ENCODE measurements at places on chromosomes 4 and X.

DNA sequence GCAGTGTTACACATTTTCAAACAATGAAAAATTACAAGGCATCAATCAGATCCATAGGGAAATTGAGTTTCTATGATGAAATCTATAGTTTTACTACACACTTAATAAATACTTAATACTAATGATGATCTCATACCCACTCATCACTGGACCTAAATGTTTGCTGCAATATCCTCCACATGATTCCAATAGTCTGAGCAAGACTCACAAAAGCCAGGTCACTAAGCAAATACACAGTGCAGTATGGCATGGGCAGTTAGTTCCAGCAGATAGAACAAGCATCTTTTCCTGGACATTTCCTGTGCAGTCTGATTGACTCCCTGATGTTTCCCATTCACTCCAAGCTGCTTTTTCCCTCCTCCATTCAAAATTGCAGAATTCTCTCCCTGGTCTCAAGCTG, 109.0 kb upstream of the ATOH1 start:
- DNase-seq: no peak

DNA sequence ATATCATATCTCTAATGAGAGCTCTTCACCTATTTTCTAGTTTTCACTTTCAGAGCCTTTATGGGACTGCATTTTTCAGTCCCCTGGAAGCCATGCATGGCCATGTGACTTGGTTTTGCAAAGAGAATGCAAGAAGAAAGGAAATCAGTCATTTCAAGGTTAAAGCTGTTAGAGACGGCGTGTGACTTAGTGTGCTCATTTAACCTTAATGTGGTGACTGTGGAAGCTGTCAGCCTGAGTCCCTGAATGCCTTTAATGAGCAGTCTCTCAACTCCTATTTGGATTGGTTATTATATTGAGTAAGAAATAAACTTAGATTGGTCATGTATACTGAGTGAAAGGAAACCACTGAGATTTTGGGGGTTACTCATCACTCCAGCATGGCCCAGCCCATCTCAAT, 212.7 kb downstream of the KCNIP4 start:
- DNase-seq: no peak

DNA sequence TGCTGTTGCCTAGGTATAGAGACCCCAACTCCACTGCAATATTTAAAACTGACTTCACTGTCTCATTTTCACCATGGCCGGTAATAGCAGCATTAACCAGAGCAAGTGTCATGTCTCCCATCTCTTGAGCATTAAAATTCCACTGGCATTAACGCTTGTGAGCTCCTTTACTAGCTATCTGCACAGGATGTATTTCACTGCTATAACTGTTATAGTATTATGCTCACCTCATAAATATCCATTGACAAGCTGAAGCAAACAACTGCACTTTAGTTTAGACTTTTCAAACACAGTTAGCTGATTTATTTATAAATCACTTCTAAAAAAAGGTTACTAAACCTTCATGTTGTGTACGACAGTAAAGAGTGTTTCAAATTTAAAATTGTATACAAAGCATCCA, 157.8 kb downstream of the ANTXR2 start:
- DNase-seq: no peak

- no peak for DNase-seq
Measured at GRCh38 chr4:101334963-101335572, 12.3 kb downstream of the PPP3CA start.

DNA sequence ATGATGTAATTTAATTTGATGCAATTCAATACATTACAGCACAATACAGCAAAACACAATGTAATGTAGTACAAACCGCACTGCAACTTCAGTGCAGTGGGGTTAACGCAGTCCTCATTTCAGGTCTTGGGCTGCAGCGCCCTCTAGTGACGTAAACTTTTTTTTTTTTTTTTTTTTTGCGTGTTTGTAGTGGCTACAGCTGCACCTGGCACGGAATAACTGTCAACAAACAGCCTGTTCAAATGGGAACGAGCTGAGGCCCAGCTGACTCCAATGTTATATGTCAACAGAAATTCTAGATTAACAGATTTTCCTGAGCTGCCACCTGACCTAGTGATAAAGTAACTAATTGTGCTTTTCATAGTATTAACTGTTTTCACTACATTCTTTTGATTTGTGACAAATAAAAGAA, 33.5 kb upstream of the RASSF6 start:
- DNase-seq: peak; percentile 17

DNA sequence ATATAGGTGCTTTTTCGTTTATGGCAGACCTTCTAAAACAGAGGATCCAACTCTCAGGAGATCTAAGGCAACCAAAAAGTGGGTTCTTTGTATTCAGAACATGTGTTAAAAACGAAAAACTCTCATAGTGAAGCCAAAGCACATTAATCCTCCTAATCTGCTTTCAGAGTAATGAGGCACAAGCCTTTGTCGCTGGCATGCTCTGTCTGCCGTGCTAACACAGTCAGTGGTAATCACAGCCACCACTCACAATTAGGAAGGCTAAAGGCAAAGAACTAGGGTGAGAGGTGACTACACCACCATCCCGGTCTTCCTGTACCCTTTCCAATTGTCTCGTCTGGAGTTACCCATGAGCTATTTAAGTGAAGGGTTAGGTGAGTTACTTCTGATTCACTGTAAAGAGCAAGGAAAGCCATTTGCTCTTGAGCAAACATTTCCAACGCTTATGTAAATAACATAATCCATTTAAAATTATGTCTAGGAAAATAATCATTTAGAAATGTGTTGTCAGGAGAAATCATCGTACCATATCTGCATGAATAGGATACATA, 40.7 kb downstream of the NPY2R start:
- no peak for DNase-seq

DNA sequence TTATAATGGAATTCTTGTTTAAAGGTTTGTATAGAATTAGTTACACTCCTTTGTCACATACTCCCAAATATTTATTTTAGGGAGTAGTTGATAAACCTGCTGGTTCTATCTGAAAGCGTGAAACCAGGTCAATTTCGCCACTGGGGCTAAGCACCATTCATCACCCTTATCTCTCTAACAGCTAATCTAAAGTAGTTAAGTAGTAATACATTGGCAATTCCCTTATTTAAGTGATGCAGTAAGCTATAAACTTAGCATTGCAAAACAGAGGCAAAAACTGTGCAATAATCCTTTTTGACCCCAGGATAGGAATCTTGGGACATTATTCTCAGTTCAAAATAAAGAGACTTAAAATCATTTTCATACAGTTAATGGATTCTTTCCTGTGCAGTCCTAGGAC, 33.7 kb upstream of the PTPN13 start:
- DNase-seq: no peak

DNA sequence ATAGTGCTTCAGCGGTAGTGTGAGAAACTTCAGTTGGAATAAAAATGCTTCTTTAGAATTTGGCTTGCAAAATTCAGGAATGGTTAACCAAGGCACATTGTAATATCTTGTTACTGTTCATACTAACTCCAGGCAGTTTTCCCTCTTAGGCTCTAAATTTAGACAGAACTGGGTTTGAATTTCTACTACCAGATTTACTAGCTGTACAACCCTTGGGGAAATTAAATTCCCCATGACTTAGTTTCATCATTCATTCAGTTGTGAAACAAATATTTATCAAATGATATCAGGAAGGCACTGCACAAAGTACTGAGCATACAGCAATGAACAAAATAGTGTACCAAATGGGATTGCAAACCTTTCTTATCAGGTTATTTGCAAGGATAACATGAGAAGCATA, 135.0 kb upstream of the IL15 start:
- DNase-seq: no peak

DNA sequence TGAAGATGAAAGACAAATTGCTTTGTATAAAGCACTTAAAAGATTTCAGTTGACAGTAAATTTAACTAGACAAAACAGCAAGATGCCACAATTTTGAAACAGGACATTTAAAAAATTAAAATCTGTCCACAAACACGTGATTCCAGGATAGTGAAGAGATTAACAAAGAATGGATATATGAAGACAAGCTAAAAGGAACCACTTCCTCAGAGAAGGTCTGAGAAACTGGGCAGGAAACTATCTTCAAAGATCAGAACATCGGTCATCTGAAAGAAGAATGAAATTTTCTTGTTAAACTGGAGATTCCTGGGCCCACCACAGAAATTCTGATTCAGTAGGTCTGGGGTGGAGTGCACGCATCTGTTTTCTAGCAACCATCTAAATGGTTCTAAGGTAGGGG, 1.4 kb downstream of the RWDD4 start:
- no peak for DNase-seq

GRCh38 chr4:54543088-54543795, 114.5 kb upstream of the KIT start:
- peak; percentile 87 for DNase-seq

DNA sequence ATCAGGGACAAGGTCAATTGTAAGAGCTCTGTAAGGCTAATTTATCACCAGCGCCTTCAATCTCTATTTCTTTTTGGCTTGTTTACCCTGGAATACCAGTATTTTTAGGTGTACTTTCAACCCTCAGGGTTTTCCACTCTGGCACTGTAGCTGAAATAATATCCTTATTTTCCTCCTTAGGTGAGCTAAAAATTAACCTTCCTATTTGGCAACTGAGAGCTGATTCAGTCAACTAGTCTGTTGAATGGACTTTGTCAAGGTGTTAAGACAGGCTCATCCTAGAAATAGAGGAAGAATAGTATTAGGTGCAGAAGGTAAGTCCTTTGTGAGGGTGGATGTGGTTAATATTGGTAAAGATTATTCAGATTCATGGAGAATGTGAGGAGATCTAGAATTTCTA, 101.3 kb upstream of the BANK1 start:
- no peak for DNase-seq

- DNase-seq: peak; percentile 30
Measured at GRCh38 chr4:48778431-48779094, 1.5 kb downstream of the FRYL start.

All from HS-27A (cell line).